ENCODE measurements at places on chromosomes 16 and 17. TPM values are rescaled to one million over a fixed set of nuclear protein-coding genes. Genes with fewer than 3 reads are reported as not detected.

The NSRP1 gene
- total RNA-seq = 29.1 TPM

The ARHGAP44 gene
- 0.55 TPM for total RNA-seq

The MYBBP1A gene
- 79.2 TPM for total RNA-seq

The KLHL10 gene
- not detected for total RNA-seq

The ABCA6 gene
- 30.5 TPM for total RNA-seq

The DHX58 gene
- total RNA-seq = 6.4 TPM

The SLC52A1 gene
- not detected for total RNA-seq

The ZG16 gene
- not detected for total RNA-seq

The CD300LB gene
- total RNA-seq = not detected

The GNAO1 gene
- not detected for total RNA-seq

DNA sequence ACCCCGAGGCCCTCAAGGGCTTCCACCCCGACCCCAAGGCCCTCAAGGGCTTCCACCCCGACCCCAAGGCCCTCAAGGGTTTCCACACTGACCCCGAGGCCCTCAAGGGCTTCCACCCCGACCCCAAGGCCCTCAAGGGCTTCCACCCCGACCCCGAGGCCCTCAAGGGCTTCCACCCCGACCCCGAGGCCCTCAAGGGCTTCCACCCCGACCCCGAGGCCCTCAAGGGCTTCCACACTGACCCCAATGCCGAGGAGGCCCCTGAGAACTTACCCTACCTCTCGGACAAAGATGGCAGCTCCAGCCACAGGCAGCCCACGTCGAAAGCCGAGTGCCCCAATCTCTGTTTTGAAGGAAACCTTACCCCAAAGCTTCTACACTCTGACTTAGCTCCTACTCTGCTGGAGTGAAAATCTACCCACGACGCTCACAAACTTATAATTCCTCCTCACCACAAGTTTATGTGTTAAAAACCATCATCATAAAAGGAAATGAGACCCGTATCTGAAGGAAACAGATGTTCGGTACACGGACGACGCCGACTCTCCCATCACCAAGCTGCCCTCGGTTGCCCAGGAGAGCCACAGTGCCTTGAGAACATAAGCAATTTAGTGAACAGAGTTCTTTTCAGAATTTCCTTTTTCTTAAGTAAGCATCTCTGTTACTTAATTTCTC lies 61.2 kb upstream of the RPH3AL start:
- DNase-seq = peak; percentile 76

DNA sequence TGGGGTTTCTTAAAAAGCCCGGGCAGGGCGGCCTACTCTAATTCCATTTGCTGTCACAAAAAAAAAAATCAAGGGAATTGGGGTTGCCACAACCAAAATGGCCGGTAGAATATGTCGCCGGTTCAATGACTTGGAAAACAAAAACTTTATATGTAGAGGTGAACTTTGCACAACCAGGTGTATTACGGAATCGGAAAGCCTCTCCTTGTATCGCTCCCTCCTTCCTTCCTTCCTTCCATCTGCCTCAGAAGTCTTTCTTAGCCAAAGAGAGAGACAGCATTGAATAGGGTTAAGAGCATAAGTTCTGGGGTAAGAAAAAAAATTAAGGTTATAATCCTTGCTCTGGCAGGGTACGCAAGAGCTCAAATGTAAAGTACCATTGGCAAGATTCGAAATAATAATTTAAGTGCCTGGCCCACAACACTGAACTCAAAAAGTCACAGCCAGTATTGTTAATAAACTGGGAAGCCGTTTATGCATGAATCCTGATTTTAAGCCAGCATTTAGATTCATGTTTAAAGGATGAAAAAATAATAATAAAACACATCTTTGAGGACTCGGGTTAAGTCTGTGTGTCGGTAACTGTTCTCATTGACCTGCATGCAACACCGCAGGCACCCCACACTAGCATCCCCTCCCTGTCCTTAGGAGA lies 522 bp upstream of the GLG1 start:
- DNase-seq = no peak

GRCh38 chr17:51000835-51001638 lies 119.6 kb downstream of the SPAG9 start:
- DNase-seq = peak; percentile 78

DNA sequence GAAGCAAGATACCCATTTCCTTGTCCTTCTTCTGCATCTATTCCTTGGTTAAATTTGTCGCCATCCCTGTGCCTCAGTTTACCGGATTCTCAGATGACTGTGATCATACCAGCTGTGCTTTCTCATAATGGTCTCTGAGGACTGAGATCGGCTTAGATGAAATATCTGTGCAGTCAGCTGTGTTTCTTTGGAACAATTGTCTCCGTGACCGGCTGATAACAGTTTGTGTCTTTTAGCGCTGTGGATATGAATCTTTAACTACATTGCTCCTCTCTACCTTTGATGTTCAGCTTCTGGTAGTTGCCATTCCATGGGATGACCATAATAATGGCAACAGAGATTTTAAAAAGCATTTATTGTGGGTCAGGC lies 473 bp downstream of the FTO start:
- no peak for DNase-seq

DNA sequence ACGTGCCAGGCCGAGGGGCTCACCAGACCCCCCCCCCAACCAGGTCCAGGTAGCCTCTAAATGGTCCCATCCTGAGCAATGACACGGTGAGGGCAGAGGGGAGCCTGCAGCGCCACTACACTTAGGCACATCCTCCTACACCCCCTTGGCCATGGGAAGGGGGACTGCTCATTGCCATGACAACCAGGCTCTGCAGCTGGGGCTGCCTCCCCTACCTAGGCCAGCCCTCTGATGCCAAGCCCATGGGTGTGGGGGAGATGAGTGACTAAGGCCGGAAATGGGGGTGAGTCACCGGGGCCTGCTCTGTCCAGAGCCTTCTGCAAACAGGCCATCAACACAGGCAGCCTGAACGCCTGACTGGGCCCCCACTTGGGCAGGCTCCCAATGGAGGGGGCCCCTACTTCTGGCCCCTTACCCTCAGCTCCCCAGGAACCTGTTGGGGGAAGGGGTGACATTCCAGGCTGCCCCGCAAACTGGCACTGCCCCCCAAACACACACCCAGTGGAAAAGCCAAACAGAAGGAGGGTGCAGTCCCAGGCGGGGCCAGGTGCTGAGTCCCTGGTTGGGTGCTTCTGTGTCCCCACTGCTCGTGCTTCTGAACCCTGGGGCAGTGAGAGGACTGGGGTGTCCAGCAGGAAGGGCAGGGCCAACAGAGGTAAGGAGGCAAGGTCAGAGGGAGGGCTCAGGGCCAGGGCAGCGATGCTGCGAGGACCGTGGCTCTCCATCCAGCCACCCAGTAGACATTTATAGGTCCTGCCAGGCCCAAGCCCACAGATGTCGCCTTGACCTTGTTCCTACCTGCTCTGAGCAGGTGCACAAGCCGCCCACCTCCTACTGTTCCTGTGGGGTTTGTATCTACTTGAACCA lies 8.2 kb downstream of the PLCD3 start:
- DNase-seq = peak; percentile 90

- no peak for DNase-seq
Measured at GRCh38 chr16:23104032-23104955, 45.0 kb downstream of the USP31 start.

DNA sequence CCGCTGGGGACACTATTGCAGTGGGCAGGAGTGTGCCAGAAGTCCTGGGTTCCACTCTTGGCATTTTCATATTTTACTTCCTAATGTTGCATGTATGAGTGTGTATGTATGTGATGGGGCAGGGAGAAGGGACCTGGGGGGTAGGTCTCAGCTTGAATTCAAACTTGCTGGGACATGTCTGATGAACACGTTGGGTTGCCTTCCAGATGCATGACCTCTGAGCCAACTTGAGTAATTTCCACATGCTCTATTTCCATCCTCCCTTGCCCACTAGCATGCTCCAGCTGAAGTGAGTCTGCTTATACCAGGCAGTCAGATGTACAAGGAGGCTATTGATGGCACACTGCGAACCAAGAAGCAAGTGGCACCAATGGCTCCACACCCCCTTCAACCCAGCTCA lies 32.9 kb upstream of the SRSF1 start:
- no peak for DNase-seq

DNA sequence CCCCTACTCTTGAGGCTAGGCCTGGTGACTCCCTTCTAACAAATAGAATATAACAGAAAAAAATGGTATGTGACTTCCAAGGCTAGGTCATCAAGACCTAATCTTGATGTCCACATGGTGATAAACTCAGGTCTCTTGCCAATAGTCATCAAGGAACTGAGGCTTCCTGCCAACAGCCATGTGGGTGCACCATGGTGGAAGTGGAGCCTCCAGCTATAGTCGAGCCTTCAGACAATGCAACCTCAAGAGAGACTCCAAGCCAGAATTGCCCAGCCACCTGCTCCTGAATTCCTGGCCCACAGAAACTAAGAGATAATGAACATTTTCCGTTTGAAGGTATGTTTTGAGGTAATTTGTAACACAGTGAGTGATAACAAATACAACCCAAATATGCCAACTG lies 55.9 kb upstream of the SREBF1 start:
- no peak for DNase-seq

- no peak for DNase-seq
Measured at GRCh38 chr16:88514070-88514469, 56.1 kb upstream of the ZC3H18 start.

- no peak for DNase-seq
Measured at GRCh38 chr17:3659541-3660111, 8.8 kb downstream of the TAX1BP3 start.

DNA sequence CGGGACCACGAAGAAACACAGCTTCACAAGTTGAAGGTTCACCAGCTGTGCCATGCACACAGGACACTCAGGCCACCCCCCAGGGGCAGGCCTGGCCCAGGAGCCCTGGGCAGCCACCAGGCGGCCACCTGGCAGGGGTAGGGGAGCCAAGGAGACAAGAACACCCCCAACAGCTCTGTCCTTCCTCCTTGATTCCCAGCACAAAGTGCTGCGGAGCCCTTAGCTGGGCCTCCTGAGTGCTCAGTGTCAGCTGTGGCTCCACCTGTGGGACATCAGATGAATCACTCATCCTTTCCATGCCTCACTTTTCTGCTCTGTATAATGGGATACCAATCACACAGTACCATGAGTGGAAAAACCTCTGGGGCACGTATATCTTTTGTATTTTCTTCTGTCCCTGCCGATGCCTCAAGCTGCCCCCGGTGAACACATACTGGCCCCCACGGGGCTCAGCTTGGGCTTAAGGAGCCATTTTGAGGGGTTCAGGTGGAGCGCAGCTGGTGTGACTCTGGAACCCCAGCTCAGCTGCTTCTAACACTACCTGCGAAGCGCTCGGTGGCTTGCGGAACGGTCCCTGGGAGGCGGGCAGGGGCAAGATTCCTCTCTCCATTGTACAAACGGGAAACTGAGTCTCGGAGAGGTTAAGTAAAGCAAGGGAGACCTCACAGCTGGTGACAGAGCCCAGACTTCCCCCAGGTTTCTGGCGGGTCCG lies 12.0 kb downstream of the GALK1 start:
- DNase-seq = no peak

GRCh38 chr16:15986261-15986660 lies 36.8 kb downstream of the ABCC1 start:
- DNase-seq = no peak

DNA sequence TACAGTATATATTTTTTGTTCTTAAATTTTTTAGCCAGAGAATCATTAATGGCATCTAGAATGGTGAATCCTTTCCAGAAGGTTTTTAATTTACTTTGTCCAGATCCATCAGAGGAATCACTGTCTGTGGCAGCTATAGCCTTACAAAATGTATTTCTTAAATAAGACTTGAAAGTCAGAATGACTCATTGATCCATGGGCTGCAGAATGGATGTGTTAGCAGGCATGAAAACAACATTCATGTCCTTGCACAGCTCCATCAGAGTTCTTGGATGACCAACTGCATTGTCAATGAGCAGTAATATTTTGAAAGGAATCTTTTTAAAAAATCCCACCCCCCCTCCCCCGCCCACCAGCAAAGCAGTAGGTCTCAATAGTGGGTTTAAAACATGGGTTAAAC lies 51.4 kb downstream of the CACNG1 start:
- no peak for DNase-seq

GRCh38 chr17:39939588-39940419 lies 12.3 kb downstream of the LRRC3C start:
- DNase-seq = peak; percentile 31

DNA sequence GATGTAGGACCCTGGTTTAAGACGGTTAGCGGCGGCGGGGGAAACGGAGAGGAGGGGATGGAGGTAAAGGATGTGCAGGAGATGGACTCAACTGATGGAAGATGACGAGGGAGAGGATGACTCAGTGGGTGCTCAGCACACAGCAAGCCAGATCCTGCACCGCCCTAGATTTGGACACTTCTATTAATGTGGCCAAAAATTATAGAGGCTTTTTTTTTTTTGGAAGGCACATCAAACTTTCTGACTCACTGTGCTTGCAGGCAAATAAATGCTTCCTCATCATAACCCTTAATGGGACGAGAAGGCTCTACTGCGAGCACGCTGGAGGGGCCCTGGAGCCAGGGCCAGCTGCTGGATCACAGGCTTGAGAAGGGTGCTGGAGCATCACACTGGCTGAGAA lies 36.0 kb downstream of the RTN4RL1 start:
- no peak for DNase-seq

- no peak for DNase-seq
Measured at GRCh38 chr17:61568219-61569072, 22.6 kb downstream of the NACA2 start.

GRCh38 chr16:59733321-59733720 lies 999.2 kb upstream of the GOT2 start:
- DNase-seq = no peak

DNA sequence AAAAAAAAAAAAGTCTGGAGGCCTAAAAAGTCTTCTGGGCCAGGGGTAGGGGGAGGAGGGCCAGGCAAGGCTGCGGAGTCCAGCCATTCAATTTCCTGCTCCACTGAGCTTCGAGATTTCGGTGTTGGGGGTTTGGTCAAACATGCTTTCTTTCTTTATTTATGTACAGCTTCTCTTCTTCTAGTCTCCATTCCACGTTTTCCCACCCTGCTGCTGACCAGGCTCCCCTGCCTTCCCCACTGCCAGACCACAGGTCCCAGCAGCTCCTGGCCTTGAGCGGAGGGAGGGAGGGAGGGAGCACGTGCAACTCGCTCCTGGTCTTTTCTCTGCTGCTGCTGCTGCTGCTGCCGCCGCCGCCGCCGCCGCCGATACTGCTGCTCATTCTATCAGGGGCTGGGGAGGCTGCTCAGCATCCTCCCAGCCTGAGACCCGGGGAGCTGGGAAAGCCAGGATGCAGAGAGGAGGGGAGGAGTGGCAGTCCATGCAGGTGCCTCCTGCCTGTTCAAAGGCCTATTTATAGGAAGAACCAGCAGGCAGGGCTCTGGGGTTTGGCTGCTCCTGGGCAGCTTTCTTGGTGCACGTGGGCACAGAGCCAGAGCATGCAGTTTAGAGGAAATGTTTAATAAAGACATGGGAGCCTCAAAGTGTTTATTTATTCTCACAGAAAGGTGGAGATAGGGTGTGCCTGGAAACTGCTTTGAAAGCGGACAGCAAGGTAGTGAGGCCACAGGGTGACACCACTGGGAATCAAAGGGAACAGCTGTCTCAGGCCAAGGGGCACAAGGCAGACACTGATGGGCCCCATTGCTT lies 23.4 kb upstream of the ZFHX3 start:
- peak; percentile 67 for DNase-seq

DNA sequence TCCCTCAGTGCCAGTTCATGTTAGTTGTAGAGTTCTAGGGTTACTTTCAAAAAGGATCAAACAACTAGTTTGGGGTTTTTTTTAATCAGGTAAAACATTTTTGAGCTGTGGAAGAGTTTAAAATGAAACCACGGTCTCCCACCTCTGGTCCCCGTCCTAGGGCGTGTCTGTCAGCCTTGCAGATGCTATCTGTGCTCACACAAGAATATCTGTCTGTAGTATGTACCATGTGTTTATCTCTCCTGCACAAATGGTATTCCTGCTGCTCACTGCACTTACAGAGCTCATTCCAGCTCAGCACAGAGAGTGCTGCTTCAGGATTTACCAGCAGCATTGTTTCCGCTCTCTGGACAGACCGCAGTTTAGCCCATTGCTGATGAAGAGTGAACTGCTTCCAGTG lies 38.9 kb downstream of the UBN1 start:
- no peak for DNase-seq
